ENCODE measurements at places on chromosomes 4 and X.

- no peak for DNase-seq
Observed at GRCh38 chrX:74420196-74421035, 877 bp upstream of the SLC16A2 start.

DNA sequence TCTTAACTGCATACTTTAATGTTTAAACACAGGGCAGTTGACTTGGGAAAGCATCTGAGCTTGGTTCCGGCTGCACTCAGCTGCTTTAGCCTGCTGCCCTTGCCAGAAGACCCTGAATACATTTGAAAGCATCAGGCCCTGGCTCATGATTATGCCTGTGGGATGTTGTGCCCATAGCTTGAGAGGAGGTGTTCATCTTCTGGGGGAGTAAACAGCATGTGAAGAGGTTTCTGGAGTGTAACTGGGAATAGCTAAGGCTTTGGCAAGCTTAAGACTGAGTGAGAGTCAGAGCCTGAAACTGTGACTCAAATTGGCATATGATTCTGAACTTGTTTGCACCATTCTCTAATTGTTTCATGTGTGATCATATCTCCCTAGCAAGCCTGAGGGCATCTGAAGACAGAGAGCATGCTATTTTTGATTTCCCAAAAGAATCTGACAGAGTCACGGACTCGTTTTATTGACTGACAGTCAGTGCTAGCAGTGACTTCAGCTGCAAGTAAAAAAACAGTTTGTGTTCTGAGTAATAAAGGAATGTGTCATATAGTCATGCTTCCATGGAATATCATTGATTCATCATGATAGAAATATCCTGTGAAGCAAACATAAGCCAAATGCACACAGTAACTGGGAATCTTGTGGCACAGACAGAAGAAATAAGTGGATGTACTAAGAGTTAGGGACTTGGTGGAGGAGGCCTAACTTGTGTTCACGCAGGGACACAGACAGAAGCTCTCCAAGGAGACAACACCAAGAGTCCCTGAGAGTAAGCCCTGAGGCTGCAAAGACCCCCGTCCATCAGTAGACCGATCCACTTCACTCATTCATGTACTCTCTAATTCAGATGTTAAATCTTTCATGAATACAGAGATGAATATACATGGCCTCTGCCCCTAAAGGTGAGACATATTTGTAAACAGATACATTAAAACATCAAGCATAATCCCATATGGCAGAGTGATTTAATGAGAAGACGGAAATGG is 100.7 kb downstream of the SYNPO2 start:
- peak; percentile 79 for DNase-seq

DNA sequence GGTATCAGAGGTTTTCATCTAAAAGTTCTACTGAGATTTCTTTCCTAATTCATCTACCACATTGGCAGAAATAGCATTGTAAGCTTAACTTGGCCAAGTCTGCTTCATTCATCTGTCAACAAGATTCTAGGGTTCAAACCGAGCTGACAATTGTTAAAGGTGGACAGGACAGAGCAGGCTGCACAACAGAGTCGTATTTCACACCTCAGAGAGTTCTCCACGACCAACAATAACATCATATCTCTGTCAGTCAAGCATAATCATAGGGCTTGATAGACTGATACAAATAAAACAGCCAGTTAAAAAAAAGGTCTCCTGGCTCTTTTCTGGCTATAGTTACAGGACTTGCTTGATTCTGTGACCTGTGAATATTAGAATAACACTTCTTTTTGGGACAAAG is 259.2 kb downstream of the COL25A1 start:
- DNase-seq = no peak

DNA sequence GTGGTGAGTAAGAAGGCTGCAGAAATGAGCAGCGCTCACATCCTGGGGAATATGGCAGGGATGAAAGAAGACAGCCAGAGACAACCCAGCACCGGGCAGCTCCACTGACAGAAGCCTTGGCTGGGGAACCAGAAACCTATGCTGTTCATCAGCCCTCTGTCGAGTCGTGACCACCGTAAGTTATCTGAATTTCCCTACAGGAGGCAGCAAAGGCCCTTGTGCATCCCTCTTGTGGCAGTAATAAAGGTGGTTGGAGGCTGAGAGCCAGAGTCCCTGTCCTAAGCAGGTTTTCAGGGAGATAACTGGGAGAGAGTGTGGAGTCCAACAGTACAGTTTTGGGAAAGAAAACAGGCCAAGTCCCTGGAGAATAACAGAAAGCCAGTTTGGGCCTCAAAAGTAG is 194.0 kb upstream of the BOD1L1 start:
- DNase-seq = no peak

DNA sequence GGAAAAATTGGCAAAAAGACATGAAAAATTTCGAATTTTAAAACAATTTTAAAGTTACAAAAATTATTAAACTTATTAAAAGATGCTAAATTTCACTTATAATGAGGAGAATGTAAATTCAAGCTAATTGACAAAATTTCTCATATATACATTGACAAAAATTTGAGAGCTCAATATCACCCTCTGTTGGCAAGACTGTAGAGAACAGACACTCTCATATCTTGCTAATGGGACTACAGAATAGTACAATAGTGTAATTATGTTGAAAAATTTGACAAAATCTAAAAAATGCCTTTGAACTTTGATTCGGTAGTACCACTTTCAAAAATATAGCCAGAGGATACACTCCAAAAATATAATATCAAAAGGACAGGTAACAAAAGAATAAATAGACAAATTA is 29.8 kb downstream of the DCAF8L2 start:
- DNase-seq = peak; percentile 26

DNA sequence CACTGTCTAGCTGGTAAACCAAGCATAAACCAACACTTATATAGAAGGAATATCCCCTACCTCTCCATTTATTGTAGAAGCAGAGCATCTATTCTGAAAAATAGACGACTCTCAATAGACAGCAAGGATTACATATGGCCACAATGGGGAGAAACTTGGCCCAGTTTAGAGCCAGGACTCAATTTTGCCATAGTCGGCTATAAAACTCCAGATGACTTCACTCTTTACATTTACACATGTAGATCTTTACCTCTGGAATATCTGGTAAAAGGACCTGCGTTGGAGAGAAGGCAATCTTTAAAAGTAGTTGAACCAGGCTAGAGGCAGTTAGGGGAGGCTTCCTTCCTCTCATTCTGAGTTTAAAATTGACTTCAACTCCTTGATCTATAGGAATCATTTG is 77.3 kb downstream of the HMGB2 start:
- no peak for DNase-seq
